Activated T-helper 2 cell treated with anti-CD3 and anti-CD28 coated beads, Interferon-gamma antibody, Interleukin-2, Interleukin-4, amounts not matched to agents 10 μg/mL and 5 μg/mL and 100 μg/mL, durations not matched to agents 14 hours and 24 hours and 36 hours (primary cell): ENCODE measurements at places on chromosomes 12 and 14. TPM values are rescaled to one million over a fixed set of nuclear protein-coding genes. Genes with fewer than 3 reads are reported as not detected.

The TRHDE gene
- not detected in 2 replicates for total RNA-seq

DNA sequence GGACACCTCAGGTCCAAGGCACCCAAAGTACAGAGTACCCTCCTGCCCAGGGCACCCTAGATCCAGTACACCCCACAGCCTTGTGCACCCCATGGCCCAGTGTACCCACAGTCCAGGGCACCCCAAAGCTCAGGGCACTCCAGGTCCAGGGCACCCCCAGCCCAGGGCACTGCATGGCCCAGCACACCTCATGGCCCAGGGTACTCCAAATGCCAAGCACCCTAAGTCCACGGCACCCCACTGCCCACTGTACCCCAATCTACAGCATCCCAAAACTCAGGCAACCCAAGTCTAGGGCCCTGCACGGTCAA lies 6.0 kb downstream of the JAG2 start:
- no peak overlapping the region for H3K27ac ChIP-seq
- no peaks in the 10 kb centered on the region for H3K4me1 ChIP-seq
- H3K27me3 ChIP-seq, result peaks cover 9% of the 10 kb centered on the region
- DNase-seq, result no peak
- H3K36me3 ChIP-seq, result no peaks in the 10 kb centered on the region

DNA sequence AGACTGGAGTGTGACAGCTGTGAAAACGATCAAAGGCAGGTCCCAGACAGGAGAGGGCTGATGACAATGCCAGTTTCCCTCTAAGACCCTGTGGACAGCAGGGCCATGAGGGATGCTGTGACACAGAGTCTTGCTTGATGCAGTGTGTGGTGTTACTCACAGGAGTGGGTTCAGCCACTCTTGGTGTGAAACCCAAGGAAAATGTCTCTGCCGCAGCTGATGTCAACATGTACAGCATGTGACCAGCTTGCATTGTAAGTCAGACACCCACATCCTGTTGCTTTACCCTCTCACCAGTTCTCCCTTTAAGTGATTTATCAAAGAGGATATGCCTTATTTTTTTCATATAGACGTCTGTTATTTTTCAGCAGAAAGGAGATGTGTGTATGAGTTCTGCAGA lies 268.6 kb downstream of the BTG1 start:
- H3K36me3 ChIP-seq, result peaks cover 7% of the 10 kb centered on the region
- H3K4me3 ChIP-seq, result peak overlapping the region; percentile 54
- H3K27ac ChIP-seq, result peak overlapping the region; percentile 94
- DNase-seq, result peak; percentile 75

The OR6C2 gene
- total RNA-seq, result not detected in 2 replicates

The LMNTD1 gene
- not detected in 2 replicates for total RNA-seq

GRCh38 chr12:124568431-124569374 lies 1.3 kb upstream of the NCOR2 start:
- H3K27me3 ChIP-seq, result peaks cover 3% of the 10 kb centered on the region
- H3K36me3 ChIP-seq, result no peaks in the 10 kb centered on the region
- peaks cover 10% of the 10 kb centered on the region for H3K4me1 ChIP-seq
- peak overlapping the region; percentile 58 for H3K4me3 ChIP-seq
- no peak overlapping the region for H3K27ac ChIP-seq

DNA sequence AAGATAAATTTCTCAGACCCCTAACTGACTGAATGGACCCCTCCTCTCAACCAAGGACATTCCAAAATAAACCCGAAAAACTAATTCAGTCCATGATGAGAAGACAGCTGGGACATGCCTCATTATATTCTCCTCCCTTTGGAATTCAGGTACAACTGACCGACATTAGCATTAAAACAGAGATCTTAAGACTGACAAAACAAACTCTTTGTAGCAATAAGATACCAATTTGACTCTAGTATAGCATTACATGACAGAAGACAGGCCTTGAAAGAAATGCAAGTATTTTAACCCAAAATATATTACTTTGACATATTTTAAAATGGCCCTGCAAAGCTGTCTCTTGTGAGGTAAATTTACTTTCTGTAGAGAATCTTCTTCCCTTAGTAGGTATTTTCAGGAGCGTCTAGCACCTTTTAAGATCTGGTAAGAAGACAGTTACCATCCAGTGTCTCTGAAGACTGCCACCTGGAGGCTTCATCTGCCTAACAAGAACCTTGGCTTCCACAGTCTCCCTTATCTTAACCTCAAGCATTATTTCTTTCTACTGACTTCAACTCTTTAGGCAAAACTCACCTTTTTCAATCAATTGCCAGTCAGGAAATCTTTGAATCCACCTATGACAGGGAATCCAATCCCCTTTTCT lies 957.5 kb downstream of the SLC6A15 start:
- no peaks in the 10 kb centered on the region for H3K27me3 ChIP-seq
- no peaks in the 10 kb centered on the region for H3K36me3 ChIP-seq
- H3K4me3 ChIP-seq, result no peak overlapping the region
- no peak for DNase-seq
- no peaks in the 10 kb centered on the region for H3K4me1 ChIP-seq

The LRP6 gene
- 0.55 and 1.5 TPM in 2 replicates for total RNA-seq

DNA sequence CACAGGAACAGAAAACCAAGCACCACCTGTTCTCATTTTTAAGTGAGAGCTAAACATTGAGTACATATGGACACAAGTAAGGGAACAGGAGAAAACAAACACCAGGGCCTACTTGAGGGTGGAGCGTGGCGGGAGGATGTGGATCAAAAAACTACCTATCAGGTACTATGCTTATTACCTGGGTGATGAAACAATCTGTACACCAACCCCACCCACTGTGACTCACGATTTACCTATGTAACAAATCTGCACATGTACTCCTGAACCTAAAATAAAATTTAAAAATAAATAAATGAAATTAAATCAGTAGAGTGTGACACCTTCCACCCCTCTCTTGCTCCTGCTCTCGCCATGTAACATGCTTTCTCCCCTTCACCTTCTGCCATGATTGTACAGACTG lies 615.5 kb downstream of the RPL10L start:
- H3K4me3 ChIP-seq, result no peak overlapping the region
- DNase-seq, result no peak
- no peaks in the 10 kb centered on the region for H3K27me3 ChIP-seq
- no peak overlapping the region for H3K27ac ChIP-seq

The SLC6A15 gene
- total RNA-seq, result not detected in 2 replicates

- no peaks in the 10 kb centered on the region for H3K27me3 ChIP-seq
- H3K4me3 ChIP-seq, result no peak overlapping the region
- H3K36me3 ChIP-seq, result peaks cover 63% of the 10 kb centered on the region
- peaks cover 58% of the 10 kb centered on the region for H3K4me1 ChIP-seq
Observed at GRCh38 chr12:105228494-105228893, 7.5 kb downstream of the APPL2 start.

DNA sequence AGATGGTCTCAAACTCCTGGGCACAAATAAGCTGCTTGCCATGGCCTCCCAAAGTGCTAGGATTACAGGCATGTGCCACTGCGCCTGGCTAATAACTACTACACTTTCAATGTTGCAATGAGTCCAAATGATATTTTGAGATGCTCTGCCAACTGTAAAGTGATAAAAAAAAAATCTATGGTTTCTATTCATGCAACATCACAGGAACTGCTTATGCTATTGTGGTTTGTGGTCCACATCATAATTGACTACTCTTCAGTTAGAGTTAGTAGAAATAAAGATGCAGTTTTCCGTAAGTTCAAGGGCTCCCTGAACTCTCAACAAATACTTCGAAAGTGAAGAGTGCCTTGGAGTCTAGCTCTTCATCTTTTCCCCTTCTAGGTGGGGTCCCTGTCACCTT lies 239.4 kb downstream of the C12orf75 start:
- DNase-seq, result no peak
- H3K27me3 ChIP-seq, result peaks cover 17% of the 10 kb centered on the region
- H3K4me1 ChIP-seq, result peaks cover 7% of the 10 kb centered on the region
- H3K36me3 ChIP-seq, result no peaks in the 10 kb centered on the region

The LETMD1 gene
- total RNA-seq, result 61.0 and 63.1 TPM in 2 replicates

GRCh38 chr14:67526676-67527459 lies 6.2 kb upstream of the PLEKHH1 start:
- H3K4me3 ChIP-seq, result no peak overlapping the region
- no peak overlapping the region for H3K27ac ChIP-seq
- H3K27me3 ChIP-seq, result peaks cover 73% of the 10 kb centered on the region
- H3K4me1 ChIP-seq, result no peaks in the 10 kb centered on the region
- no peak for DNase-seq

The FLRT2 gene
- total RNA-seq, result not detected in 2 replicates

DNA sequence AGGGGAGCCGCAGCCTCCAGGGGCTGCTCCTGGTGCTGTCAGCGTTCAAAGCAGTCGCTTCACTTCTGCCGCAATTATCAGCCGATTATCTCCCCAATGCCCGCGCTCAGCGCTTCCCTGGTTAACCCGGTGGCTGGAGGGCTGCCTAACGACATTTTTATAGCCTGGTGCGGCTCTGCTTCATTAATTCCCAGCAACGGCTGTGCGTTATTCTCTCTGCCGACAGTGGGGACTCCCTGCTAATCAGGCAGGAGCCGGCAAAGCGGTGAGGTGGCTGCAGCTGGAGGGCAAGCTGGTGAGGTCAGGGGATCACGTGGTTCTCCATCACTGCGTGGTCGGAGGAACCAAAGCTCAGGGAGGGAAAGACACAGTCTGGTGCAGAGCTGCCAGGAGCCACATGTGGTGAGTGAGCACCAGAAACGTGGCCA lies 62.9 kb downstream of the GLRX5 start:
- H3K4me1 ChIP-seq, result no peaks in the 10 kb centered on the region
- no peak overlapping the region for H3K4me3 ChIP-seq
- H3K27ac ChIP-seq, result no peak overlapping the region
- peaks cover 23% of the 10 kb centered on the region for H3K27me3 ChIP-seq

The MYL6 gene
- total RNA-seq, result 1,051 and 1,067 TPM in 2 replicates

DNA sequence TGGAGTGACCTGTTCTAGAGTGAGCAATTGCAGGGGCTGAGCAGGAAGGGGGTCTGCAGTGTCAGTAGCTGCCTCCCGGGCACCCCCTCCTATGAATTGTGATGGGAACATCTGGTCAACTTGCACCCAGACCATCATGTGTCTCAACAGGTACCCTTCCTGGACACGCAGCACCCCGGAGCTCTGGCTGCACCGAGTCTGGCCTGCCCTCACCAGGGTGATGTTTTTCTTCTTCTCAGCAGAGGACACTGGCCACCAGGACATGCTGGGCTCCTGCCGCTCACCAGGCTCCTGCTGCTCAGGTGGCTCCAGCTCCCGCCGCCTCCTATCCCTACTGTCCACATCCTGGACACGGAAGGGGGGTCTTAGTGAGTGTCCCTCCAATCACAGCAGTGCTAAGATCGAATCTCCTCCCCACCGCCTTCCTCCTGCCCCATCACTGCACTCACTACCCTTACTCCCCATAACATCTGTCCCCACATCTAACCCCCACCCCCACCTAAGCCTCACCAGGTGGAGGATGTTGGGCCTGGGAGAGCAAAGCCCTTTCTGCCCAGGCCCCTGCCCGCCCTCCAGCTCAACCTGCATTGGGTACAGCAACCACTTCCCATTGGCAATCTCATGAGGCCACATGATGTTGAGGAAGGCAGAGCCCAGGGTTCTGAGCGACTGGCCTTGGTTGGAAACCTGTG lies 14.9 kb downstream of the ITGA7 start:
- H3K27ac ChIP-seq, result no peak overlapping the region
- no peaks in the 10 kb centered on the region for H3K27me3 ChIP-seq
- no peak overlapping the region for H3K4me3 ChIP-seq
- no peaks in the 10 kb centered on the region for H3K36me3 ChIP-seq
- no peak for DNase-seq

DNA sequence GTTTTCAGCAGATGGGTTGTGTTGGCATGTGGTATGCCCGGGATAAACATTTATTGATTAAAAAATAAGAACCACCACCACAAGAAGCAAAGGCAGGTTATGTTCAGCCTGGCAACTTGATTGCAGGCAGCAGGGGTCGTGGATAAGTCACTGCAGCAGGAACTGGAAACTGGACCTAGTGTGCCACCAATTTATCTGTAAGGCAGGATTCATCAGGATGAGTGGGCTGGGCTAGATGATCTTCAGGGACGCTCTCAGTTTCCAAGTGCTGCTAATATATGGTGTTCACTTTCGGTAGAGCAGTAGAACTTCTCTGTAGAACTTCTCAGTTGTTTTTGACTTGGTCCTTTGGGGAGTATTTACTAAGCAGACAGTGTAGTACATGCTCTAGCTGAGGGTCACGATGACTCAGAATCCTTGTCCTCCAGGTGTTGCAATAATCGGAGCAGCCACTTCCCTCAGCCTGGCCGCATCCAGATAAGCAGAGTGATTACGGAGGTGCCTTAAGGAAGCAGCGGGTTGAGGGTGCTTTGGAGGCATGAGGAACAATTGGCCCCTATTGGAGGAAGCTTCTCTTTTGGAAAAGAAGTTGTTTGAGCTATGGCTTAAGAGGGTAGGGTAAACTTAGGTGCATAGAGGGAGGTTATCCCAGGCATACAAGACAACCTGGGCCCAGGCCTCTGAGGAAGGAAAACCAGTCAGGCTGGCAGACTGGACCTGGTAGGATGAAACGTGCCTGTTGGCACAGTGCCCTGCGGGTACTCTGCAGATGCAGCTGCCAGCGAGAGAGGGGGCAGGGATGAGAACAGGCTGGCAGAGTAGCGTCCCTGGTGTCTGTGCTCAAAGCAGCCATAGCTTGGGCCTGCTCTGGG lies 104.0 kb downstream of the GPR135 start:
- no peak overlapping the region for H3K4me3 ChIP-seq
- no peak for DNase-seq
- H3K36me3 ChIP-seq, result no peaks in the 10 kb centered on the region

The PZP gene
- total RNA-seq, result not detected in 2 replicates
